ENCODE measurements at places on chromosomes 6 and 20. TPM values are rescaled to one million over a fixed set of nuclear protein-coding genes. Genes with fewer than 3 reads are reported as not detected.

- H3K4me1 ChIP-seq, result no peaks in the 10 kb centered on the region
- H3K36me3 ChIP-seq, result peaks cover 3% of the 10 kb centered on the region
These were observed 16.2 kb upstream of the TMEM181 start for GRCh38 chr6:158543606-158544185.

DNA sequence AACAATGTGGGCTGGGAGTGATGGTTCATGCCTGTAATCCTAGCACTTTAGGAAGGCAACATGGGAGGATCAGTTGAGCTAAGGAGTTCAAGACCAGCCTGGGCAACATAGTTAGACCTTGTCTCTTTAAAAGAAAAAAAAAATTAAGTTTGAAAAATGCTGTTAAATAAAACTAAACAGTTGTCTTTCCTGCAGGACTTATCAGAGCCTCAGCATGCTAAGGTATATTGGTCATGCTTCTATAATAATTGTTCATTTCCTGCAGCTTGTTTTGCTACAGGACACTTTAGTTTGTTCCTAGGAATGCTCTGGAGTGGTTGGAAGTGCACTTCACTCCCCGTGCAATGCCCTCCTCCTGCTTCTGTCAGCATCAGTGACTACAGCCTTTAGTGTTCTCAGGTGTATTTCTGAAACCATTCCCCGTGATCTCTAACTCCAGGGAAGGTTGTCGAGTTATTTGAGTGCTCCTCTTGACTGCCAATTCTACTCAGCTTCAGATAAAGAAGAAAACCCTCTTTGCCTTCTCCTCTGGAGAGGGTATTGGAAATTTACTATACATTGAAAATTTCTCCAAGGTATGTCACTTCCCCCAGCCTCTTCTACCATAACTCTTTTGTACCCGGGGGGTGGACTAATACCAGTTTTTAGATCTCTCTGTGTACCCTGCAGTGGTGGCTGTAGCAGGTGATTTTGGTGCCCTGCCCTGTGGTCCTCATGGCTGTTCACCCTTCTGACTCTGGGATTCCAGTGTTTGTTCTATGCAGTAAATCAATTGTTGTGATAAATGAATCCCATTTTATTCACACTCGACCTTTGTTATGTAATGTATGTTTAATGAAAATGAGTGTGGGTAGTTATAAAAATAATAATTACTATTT is 33.8 kb downstream of the NHLRC1 start:
- DNase-seq, result no peak
- peaks cover 24% of the 10 kb centered on the region for H3K27me3 ChIP-seq
- H3K36me3 ChIP-seq, result no peaks in the 10 kb centered on the region
- H3K4me3 ChIP-seq, result no peak overlapping the region

GRCh38 chr6:169905041-169905807 is 153.8 kb downstream of the ERMARD start:
- H3K27me3 ChIP-seq, result peaks cover 9% of the 10 kb centered on the region
- no peaks in the 10 kb centered on the region for H3K36me3 ChIP-seq
- DNase-seq, result no peak
- no peak overlapping the region for H3K4me3 ChIP-seq
- no peak overlapping the region for H3K27ac ChIP-seq
- H3K4me1 ChIP-seq, result peaks cover 2% of the 10 kb centered on the region

The PRR18 gene
- total RNA-seq, result not detected

GRCh38 chr6:4192173-4192572 is 56.8 kb upstream of the ECI2 start:
- no peaks in the 10 kb centered on the region for H3K4me1 ChIP-seq
- no peak overlapping the region for H3K4me3 ChIP-seq
- peaks cover 22% of the 10 kb centered on the region for H3K27me3 ChIP-seq
- H3K36me3 ChIP-seq, result no peaks in the 10 kb centered on the region
- DNase-seq, result no peak
- H3K27ac ChIP-seq, result peak overlapping the region; percentile 39

GRCh38 chr6:147361311-147361981 is 147.0 kb upstream of the SAMD5 start:
- H3K27me3 ChIP-seq, result no peaks in the 10 kb centered on the region
- no peaks in the 10 kb centered on the region for H3K4me1 ChIP-seq
- H3K36me3 ChIP-seq, result peaks cover 13% of the 10 kb centered on the region
- no peak overlapping the region for H3K4me3 ChIP-seq
- no peak for DNase-seq
- H3K27ac ChIP-seq, result no peak overlapping the region

- no peak overlapping the region for H3K4me3 ChIP-seq
- H3K4me1 ChIP-seq, result no peaks in the 10 kb centered on the region
- H3K27me3 ChIP-seq, result no peaks in the 10 kb centered on the region
- no peak for DNase-seq
- no peak overlapping the region for H3K27ac ChIP-seq
These were observed 208.6 kb upstream of the MCHR2 start for GRCh38 chr6:100202417-100203194.

DNA sequence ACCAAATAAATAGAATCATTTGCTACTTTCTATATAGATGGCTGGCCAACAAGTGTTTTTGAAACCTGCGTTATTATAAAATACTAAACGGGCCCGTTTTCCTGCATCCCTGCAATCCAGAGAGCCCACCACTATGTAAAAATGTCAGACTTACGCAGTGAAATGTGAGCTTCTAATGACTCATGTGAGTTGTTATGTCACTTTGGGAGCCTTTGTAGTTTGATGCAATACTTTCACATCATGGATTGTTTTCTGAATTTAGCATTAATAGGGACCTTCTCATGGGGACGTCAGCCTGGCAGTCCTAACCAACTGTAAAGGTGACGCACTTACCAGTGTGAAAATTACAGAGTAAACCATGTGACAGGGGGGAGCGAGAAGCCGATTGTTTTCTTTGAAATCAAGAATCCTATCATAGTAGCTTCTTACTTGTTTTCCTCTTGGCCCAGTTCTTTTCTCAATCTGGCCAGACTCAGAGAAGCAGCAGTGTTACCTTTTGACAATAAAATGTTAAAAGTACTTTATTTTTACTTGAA is 75.3 kb downstream of the SSR1 start:
- H3K36me3 ChIP-seq, result peaks cover 5% of the 10 kb centered on the region
- H3K4me3 ChIP-seq, result no peak overlapping the region

- H3K27ac ChIP-seq, result no peak overlapping the region
- H3K4me3 ChIP-seq, result no peak overlapping the region
- peaks cover 13% of the 10 kb centered on the region for H3K4me1 ChIP-seq
- H3K36me3 ChIP-seq, result no peaks in the 10 kb centered on the region
These were observed 91.8 kb downstream of the TMEM200A start for GRCh38 chr6:130457605-130458004.

DNA sequence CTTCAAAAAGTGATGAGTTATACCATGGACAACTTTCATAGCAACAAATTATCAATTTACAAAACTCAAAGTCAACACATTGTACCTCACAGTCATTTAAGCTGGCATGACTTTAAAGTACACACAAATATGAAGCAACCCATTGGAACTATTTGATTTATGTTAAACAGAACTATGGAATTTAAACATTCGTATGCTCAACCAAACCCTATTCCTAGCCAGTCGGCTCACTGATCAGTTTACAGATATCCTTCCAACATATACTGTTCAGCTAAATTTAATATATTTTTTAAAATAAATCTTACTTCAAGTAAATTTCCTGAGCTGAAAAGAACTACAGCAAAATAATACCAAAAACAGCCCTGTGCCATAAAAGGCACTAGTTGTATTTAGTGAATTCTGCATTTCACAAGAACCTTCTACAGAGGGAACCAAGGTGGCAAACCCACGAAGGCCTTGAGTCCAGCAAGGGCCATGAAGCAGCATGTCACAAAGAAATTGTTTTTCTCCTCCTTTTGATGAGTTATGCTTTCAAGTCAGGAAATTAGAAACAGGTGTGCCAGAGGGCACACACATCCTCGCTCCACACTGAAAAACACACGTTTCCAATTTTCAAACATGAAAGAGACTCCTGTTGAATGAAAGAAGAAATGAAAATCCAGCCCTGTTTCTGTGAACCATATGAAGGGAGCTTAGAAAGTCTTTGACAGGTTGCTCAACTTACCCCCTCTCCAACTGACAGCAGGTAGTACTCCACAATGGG is 122.8 kb downstream of the TASP1 start:
- no peaks in the 10 kb centered on the region for H3K27me3 ChIP-seq
- no peak overlapping the region for H3K27ac ChIP-seq
- no peak overlapping the region for H3K4me3 ChIP-seq
- peaks cover 10% of the 10 kb centered on the region for H3K36me3 ChIP-seq
- H3K4me1 ChIP-seq, result no peaks in the 10 kb centered on the region

- no peak for DNase-seq
- peaks cover 66% of the 10 kb centered on the region for H3K4me1 ChIP-seq
- H3K36me3 ChIP-seq, result no peaks in the 10 kb centered on the region
- no peaks in the 10 kb centered on the region for H3K27me3 ChIP-seq
- H3K4me3 ChIP-seq, result peak overlapping the region; percentile 90
These were observed 41.7 kb upstream of the ZNF831 start for GRCh38 chr20:59121714-59122565.

The ATF6B gene
- 117 TPM for total RNA-seq

- H3K27ac ChIP-seq, result no peak overlapping the region
- no peak overlapping the region for H3K4me3 ChIP-seq
- DNase-seq, result no peak
- H3K27me3 ChIP-seq, result peaks cover 26% of the 10 kb centered on the region
- no peaks in the 10 kb centered on the region for H3K36me3 ChIP-seq
These were observed 269.5 kb upstream of the ARID1B start for GRCh38 chr6:156507656-156508055.

- peak overlapping the region; percentile 99 for H3K27ac ChIP-seq
- peak overlapping the region; percentile 73 for H3K4me3 ChIP-seq
- H3K27me3 ChIP-seq, result no peaks in the 10 kb centered on the region
- peaks cover 65% of the 10 kb centered on the region for H3K4me1 ChIP-seq
These were observed 58.4 kb downstream of the HIVEP2 start for GRCh38 chr6:142886431-142887170.

- no peak for DNase-seq
- H3K36me3 ChIP-seq, result no peaks in the 10 kb centered on the region
- no peak overlapping the region for H3K4me3 ChIP-seq
- no peaks in the 10 kb centered on the region for H3K4me1 ChIP-seq
- H3K27me3 ChIP-seq, result peaks cover 10% of the 10 kb centered on the region
These were observed 149.7 kb upstream of the GGTLC1 start for GRCh38 chr20:24138196-24138857.

DNA sequence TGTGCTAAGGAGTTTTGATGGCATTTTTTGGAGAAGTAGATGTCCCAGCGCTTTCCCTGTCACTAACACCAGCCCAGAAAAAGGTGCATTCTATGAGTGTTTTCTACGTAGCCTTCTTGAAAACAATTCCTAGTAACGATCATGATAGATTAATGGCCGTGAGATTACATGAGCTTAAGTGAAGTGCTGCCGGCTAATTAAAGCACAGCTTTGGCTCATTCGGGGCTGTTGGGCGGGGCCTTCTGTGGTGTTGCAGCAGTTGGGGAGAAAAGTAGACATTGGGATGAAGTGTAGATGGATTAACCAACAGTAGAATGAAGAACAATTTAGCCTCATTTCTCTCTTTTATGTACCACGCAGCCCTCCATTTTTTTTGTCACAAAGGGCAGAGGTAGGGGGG is 20.8 kb upstream of the TRAF3IP2 start:
- DNase-seq, result no peak
- no peaks in the 10 kb centered on the region for H3K4me1 ChIP-seq
- H3K36me3 ChIP-seq, result peaks cover 2% of the 10 kb centered on the region
- H3K4me3 ChIP-seq, result no peak overlapping the region
